Skin of body (tissue), 3 donors: ENCODE measurements at places on chromosomes 6 and 20.

- DNase-seq, result no peak
Observed at GRCh38 chr6:156016186-156016976, 560.7 kb upstream of the NOX3 start.

GRCh38 chr20:44185574-44185973, 1.4 kb downstream of the JPH2 start:
- DNase-seq, result no peak

DNA sequence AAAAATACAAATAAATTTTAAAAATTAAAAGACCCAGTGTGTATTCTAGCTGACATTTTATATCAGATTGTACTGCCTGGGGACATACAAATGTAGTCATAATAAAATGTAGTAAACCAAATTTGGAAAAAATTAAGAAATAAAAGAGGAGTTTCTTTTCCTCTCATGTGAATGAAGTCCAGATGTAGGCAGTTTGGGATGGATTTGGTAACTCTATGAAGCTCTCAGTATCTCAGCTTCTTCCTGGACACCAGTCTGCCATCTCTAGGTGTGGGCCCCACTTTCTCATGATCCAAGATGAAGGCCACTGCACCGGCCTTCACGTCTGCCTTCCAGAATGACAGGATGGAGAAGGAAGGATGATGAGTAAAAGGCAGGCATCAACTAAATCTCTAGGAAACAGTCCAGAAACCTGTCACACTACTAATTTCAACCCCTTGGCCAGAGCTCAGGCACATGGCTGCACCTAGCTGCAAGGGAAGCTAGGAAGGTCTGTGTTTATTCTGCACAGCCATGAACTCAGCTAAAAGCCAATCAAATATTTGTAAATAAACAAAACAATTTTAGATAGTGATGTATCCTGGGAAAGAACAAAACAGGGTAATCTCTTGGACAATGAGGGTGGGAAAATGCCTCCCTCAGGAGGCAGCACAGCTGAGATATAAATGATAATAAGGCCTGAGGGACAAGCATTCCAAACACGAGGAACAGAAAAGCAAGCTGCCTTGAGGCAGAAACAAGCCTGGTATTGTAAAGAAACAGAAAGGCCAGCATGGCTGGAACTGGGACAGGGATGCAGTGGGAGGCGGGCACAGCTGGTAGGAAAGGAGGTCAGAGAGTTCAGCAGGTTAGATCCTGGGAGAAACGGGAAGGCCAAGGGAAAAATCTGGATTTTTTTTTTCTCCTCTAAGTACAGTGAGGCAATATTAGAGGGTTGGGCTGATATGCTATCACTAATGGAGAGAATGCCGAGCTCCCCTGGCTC, 88.5 kb upstream of the PTPN1 start:
- DNase-seq, result no peak

- no peak for DNase-seq
Observed at GRCh38 chr6:32604434-32604877, 14.8 kb upstream of the HLA-DRB1 start.

GRCh38 chr6:154984146-154984545, 11.0 kb upstream of the TIAM2 start:
- no peak for DNase-seq

DNA sequence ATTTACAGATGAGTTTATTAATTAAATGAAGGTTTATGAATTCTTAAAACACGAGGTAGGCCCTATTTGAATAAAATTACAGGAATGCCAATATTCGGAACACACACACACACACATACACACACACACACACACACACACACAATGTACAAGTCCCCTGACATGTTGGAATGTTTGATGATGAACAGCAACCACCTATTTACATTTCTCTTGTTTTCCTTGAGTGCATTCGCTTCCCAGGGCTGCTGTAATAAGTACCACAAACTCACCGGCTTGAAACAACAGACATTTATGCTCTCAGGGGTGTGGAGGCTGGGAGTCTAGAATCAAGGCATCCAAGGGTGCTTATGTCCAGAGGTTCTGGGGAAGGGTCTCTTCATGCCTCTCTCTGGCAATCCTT, 90.3 kb downstream of the SLC22A3 start:
- DNase-seq, result no peak

DNA sequence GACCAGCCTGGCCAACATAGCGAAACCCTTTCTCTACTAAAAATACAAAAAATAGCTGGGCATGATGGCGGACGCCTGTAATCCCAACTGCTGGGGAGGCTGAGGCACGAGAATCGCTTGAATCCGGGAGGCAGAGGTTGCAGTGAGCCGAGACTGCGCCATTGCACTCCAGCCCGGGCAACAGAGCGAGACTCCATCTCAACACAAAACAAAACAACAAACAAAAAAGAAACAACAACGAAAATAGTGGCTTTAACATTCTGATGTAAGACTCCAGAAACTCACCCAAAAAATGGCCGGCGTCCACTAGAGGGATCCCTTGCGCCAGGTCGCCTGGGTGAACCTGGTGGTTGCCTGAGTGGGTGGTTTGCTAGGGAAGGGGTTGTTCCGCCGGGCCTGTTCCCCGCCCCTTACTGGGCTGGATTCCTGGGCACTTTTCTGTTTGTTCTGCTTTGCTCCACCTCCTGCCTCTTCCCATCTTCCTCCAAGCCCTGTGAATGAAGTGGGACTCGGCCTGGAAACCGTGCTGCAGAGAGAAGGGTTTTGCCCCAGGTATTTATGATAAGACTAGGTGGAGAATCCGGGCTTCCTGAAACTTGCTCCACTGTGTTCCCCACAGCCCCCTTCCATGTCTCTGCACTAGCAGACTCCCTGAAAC, 1.5 kb downstream of the PABPC1L start:
- DNase-seq, result no peak

GRCh38 chr6:134875367-134875766, 74.5 kb downstream of the ALDH8A1 start:
- DNase-seq, result no peak

DNA sequence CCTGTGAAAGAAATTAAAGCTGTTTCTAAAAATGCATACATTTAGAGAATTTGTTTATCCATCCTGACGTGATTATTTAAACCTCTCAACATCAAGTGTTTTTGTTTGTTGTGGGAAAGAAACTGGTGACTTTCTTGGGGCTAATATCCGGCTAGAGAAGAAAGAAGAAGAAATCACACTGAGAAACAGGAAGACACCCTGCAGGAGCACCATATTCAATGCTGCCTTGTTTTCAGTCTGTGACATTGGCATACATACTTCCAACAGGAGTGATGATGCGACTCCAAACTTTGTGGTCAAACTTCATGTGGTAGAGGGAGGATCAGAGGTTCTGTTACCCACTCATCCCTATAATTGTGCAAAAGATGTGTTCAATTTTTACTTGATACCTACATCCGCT, 997.6 kb upstream of the CITED2 start:
- DNase-seq, result no peak
